ENCODE measurements at places on chromosomes 3 and 15.

DNA sequence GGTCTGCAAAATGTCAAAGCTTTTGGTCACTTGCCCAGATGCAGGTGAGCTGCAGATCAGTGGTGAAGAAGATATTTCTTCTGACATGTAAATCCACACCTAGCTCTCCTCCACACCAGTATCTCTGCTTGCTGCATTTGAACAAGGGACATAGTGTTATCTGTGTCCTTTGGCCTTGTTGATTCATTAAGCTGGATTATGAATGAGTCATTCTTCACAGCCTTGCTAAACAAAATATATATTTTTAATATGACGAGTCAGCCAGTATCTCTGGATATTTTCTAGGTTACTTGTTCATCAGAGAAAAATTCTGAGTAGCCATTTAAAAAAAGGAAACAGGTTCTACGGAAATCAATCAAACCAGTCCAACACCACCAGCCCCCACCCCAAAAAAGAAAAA, 190.6 kb upstream of the ADAMTS9 start:
- no peak for DNase-seq

DNA sequence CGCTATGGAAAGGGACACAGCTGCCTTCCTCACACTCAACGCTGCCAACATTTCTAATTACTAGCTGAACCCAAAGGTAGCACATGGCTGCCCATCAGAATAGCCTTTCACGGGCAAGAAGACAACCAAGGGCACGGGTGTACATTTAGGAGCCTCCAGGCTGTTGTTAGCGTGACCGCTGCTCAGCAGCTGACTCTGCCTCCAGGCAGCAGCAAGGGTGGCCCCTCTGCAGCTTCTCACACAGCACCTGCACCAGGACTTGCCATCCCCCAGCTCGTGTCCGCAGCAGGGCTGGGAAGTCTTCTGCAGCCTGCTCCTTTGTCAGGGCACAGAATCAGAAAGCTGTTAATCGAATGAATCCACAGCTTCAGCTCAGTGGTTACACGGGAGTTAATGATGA, 146.8 kb downstream of the ADAMTS17 start:
- no peak for DNase-seq

GRCh38 chr15:59825901-59826300, 136.8 kb upstream of the BNIP2 start:
- no peak for DNase-seq

GRCh38 chr3:15653321-15653720, 51.8 kb downstream of the BTD start:
- no peak for DNase-seq

DNA sequence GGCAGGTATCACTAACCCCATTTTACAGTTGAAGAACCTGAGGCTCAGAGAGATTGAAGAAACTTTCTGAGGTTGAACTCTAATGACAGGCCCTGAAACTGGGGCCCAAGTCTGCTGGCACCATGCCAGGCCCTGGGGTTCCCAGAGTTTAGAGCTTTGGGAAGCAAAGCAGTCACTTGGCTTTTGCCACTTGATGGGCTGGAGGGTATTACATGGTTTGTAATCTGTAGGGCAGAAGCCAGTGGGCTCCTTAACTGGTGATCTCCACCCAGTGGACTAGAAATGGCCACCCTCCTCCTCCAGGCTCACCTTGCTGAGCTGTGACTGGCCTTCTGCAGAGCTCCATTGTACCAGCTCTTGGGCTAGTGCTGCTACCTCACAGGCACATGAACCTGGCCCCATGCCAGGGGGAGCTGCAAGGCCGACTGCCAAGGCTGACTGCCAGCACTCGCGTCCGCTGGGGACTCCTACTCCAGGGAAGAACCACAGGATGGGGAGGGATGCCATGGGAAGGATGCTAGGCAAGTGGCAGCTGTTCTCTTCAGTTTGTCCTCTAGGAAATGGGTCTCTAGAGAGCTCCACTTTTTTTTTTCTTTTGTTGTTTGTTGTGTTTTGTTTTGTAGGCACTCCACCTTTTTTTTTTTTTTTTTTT, 104.8 kb downstream of the ETFA start:
- DNase-seq = peak; percentile 38

DNA sequence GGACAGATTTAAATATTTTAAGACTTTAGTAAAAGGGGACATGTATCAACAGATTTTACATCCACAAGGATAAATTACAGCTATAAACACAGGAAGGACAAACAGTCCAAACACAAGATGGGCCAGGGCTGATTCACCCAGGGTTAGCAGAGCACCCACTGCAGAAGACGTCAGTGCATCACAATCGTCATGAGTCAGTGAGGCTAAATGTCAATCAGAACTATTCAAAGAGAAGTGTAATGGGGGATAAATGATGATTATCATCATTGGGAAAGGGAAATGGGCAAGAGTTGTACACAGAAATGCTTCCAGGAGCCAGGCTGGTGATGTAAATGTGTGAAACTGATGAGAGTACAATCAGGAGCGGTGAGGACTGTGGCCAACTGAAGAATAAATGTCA, 226.8 kb downstream of the PLCL2 start:
- DNase-seq = no peak

- DNase-seq = no peak
Measured at GRCh38 chr15:36632226-36632625, 52.8 kb downstream of the CDIN1 start.

DNA sequence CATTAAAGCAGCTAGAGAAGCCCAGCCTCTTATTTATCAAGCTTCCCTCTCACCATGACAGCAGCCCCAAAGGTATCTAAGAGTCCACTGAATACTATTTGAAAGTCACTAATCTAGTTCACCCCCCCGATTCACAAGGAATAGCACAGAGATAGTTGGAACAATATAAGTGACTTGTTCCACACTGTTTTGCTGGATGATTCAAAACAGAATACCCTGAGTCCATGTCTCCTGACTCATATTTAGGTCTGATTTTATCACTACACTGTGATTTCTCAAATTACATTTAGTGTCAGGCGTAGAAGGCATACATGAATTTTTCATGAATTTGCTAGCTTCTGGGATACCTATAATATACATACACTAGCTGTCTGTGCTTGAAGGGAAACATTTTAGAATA, 18.7 kb upstream of the EOGT start:
- no peak for DNase-seq

DNA sequence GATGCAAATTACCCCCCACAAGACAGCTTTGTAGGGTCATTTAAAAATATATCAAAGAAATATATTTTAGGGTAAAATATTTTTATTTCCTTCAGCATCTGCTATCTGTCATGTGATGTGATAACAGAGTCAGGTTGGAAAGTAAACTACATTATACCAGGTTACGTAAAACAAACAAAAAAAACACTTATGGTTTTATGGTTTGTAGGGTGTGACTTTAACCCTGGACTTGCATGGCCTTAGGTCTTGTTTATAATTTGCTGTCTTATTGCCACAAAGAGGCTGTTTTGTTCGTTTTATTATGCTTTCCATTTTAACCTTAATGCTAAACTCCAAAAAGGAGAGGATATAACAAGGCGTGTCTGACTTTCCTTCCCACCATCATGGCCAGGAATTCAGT, 244.5 kb upstream of the MME start:
- DNase-seq = no peak
